ENCODE measurements at places on chromosomes 3 and 15. TPM values are rescaled to one million over a fixed set of nuclear protein-coding genes. Genes with fewer than 3 reads are reported as not detected.
A peak's percentile ranks its signal among the peaks of the same experiment; 100 is the strongest.

GRCh38 chr3:131114256-131114655, 87.6 kb downstream of the NEK11 start:
- no peaks in the 10 kb centered on the region for H3K4me1 ChIP-seq
- no peak overlapping the region for H3K27ac ChIP-seq
- H3K4me3 ChIP-seq, result no peak overlapping the region
- no peaks in the 10 kb centered on the region for H3K27me3 ChIP-seq
- no peaks in the 10 kb centered on the region for H3K36me3 ChIP-seq
- DNase-seq, result no peak

DNA sequence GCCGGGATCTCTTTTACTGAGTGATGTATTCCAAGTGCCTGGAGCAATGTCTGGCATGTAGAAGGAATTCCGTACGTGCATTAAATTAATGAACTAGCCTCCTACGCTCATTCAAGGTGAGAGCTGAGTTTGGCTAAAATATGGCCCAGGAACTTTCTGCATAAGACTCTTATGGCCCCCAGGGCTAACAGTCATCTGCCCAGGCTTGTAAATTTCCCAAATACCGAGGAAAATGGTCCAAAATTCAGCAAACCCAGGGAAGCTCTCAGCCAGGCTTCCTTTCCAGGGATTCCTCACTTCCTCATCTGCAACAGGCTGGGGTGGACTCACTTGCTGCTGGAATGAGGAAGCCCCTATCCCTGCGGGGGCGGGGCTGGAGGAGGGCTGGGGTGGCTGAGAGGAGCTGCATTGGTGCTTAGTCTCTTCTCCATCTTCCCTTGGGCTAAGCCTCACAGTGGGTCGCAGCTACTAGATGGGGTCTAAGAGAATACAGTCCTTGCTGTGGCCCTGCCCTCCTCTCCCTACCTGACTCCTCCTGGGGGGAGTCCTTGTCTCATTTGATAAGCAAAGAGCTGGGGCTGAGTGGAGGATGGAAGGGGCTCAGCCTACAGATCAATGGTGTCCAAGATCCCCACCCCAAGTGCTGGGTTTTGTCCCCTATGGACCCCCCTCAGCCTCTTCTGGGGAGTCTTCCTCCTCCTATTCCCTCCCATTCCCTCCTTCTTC, 28.5 kb upstream of the APOD start:
- H3K27ac ChIP-seq, result no peak overlapping the region
- H3K4me3 ChIP-seq, result no peak overlapping the region
- H3K36me3 ChIP-seq, result no peaks in the 10 kb centered on the region
- H3K27me3 ChIP-seq, result no peaks in the 10 kb centered on the region
- no peak for DNase-seq

- H3K36me3 ChIP-seq, result no peaks in the 10 kb centered on the region
- DNase-seq, result peak; percentile 32
Observed at GRCh38 chr15:94631608-94632007, 400.2 kb downstream of the MCTP2 start.

DNA sequence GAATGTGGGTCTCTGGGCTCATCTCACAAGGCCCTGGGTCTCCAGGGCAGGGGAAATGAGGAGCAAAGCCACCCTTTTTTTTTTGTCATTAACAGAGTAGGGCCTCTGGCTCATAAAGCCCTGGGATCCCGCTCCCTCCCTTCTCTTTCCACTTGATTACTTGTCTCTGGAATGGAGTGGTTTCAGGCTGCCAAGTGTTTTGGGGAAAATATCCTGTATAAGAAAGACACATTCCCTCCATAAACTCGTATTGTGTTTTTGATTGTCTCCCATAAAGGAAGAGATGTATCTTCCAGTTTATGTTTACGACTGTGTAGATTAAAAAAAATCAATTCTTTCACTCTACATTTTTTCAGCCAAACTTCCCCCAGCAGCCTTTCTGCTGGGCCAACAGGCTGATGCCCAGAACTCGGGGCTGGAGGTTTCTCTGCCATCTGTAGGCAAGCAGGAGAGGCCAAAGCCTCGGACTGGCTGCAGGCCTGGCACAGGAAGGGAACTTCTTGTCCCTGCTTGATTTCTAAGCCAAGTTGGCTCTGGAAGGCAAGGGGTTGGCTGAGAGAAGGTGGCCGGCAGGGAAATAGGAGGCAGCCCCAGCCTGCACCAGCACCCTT, 49.4 kb upstream of the INSYN1 start:
- no peak for DNase-seq
- no peaks in the 10 kb centered on the region for H3K4me1 ChIP-seq
- no peak overlapping the region for H3K27ac ChIP-seq
- no peaks in the 10 kb centered on the region for H3K36me3 ChIP-seq

The MST1R gene
- total RNA-seq, result 2.4 TPM

The RFTN1 gene
- total RNA-seq, result 151 TPM

Data from B cell (primary cell).